Vagina (tissue), 2 donors: ENCODE measurements at places on chromosomes 12 and 14. TPM values are rescaled to one million over a fixed set of nuclear protein-coding genes. Genes with fewer than 3 reads are reported as not detected.

GRCh38 chr14:99169776-99170356 lies 102.1 kb downstream of the BCL11B start:
- DNase-seq, result peak; percentile 29

- no peak for DNase-seq
Measured at GRCh38 chr14:52402812-52403526, 88.9 kb downstream of the PTGER2 start.

DNA sequence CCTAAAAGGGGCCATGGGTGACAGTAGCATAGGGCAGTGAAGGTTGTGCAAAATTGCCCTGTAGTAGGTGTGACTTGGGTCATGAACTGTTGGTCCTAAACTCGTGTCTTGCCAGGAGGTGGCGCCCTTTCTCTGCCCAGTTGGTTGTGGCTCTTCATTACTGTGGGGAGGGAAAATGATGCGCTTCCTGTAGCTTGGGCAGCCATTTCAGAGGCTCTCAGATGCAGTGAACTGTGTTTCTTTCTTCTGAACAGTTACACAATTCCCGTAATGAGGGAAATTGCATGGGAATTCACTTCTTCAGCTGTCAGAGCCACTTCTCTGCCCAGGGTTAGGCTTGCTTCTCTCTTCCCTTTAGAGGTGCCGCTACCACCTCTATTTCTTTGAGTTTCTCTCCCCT lies 148.1 kb upstream of the NRXN3 start:
- DNase-seq, result no peak

- DNase-seq, result no peak
Measured at GRCh38 chr14:69281450-69282169, 21.7 kb downstream of the GALNT16 start.

DNA sequence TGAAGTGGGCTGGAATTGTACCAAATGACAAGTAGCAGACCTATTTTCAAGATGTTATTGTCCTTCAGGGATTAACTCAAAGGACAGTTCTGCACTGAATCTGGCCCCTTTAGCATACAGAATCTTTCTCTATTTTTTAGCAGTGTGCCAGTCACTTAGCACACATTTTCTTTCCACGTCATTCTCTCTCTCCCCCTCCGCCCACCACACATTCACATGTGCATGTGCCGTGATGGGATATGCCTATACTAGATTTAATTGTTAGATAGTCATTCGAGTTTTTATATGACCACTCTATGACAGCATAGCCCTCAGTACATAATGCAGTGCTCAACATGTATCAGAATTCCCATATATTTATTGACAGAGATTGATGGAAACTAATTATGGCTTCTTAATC lies 129.1 kb downstream of the KCNC2 start:
- DNase-seq, result no peak

- no peak for DNase-seq
Measured at GRCh38 chr12:131041216-131041967, 87.7 kb downstream of the ADGRD1 start.

DNA sequence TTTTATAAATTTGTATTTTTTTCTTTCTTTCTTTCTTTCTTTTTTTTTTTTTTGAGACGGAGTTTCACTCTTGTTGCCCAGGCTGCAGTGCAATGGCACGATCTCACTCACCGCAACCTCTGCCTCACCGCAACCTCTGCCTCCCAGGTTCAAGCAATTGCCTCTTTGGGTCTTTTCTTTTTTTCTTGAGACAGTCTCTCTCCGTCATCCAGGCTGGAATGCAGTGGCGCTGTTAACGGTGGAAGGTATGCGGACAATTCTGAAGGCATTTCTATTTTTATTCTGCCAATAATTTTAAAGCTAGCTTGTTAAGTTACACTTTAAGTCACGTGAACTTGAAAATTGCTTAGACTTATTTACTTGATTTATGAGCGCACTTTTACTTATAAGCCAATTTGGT lies 8.8 kb upstream of the PHC1 start:
- DNase-seq, result no peak

- no peak for DNase-seq
Measured at GRCh38 chr14:69525896-69526295, 41.4 kb downstream of the PLEKHD1 start.

The PTGER2 gene
- total RNA-seq, result 10.3 TPM

The NFE2 gene
- total RNA-seq, result not detected

The KRT3 gene
- total RNA-seq, result not detected
